Hematopoietic multipotent progenitor cell (in vitro differentiated cells): ENCODE measurements at places on chromosomes 16 and 17.

- DNase-seq = no peak
Measured at GRCh38 chr17:55121268-55121667, 143.5 kb upstream of the HLF start.

- peak; percentile 92 for DNase-seq
Measured at GRCh38 chr17:27544350-27545131, 86.4 kb upstream of the LGALS9 start.

- no peak for DNase-seq
Measured at GRCh38 chr17:19002805-19003542, 1.6 kb downstream of the FAM83G start.

DNA sequence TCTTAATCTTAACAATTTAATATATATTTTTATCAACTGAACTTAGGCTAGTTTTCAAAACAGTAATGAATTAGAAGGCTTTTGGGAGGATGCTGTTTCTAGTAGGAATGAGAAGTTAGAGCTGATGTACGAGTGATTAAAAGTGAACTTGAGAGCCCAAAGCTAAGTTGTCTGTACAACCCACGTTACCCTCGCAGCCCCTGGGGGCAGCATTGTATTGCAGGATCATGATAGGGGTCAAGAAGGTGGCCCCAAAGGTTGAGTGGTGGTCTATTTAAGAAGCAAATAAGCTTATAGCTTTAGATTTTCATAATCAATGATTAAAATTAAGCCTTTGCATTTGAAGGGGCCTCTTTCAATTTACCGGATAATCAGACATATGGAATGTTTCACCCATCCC is 33.7 kb upstream of the ALDH3A2 start:
- no peak for DNase-seq

- DNase-seq = no peak
Measured at GRCh38 chr16:4098501-4098900, 17.7 kb downstream of the ADCY9 start.

DNA sequence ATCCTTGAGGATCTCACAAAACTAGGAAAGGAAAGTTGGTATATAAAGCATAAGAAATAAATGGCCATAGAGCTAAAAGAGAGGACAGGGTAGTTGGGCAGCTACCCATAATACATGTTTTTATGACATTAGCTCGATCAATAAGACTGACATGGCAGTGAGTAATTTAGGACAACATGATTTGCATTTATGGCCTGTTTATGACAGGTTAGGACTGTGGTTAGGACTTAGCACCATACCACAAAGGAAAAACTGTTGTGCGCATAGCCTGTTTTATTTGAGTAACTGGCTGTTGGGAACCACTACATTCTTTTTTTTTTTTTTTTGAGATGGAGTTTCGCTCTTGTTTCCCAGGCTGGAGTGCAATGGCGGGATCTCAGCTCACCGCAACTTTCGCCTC is 18.0 kb upstream of the TRIM37 start:
- no peak for DNase-seq

- no peak for DNase-seq
Measured at GRCh38 chr16:71956486-71956885, 43.7 kb downstream of the PKD1L3 start.

GRCh38 chr16:65121870-65122723 is at the start of gene CDH11:
Gene CDH11 (minus strand): TSS chr16:65122063. CDS start chr16:65004869, 117,194 bp downstream.
- DNase-seq = no peak

GRCh38 chr16:67415872-67416793 is at the start of gene ZDHHC1:
Gene ZDHHC1 (minus strand): TSS chr16:67416477. CDS start chr16:67407775, 8,702 bp downstream.
- peak; percentile 55 for DNase-seq

DNA sequence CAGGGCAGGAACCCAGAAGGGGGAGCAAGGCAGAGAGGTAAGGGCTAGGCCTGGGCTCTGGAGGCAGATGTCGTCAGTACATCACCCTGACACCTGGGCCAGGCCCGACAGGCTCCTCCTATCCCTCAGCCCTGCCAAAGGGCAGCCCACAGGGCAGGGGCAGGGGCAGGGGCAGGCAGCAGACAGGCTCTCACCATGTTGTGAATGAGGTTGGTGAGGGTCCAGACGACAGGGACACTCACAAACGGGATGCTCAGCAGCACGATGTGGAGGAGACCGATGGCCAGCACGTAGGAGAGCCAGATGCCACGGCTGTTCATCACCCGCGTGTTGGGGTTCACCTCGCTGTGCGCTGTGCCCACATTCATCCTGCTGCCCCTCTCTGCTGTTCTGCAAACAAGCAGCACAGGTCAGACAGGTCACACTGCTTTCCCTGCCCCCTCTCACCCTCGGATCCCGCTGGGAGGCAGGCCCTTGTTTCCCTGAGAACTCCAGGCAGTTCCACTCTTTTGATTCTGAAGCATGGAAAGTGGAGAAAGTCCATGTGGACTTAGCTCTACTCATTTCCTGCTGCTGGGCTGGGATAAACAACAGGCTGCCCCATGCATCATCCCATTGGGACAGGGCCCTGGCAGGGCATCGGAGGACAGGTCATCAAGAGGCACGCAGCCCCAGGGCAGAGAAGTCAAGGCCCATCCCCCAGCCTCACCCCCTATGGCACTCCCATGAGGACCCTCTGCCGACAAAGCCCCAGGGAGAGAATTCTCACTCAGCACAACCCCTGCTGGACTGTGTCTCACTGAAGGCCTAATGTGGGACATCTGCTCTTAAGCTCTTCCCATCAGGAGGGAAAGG is 3.3 kb downstream of the ORMDL3 start:
- no peak for DNase-seq
